Activated naive CD8-positive, alpha-beta T cell treated with anti-CD3 and anti-CD28 coated beads, Interleukin-2, amount 10 ng/mL, durations not matched to agents 7 days and 5 days (primary cell): ENCODE measurements at places on chromosomes 4 and X. TPM values are rescaled to one million over a fixed set of nuclear protein-coding genes. Genes with fewer than 3 reads are reported as not detected.

Gene CT47B1
- not detected for total RNA-seq

Gene RENBP
- 18.1 TPM for total RNA-seq

Gene FOXR2
- total RNA-seq, result not detected

Gene S100P
- not detected for total RNA-seq

Gene SNX12
- 36.8 TPM for total RNA-seq

Gene APLN
- total RNA-seq, result 2.4 TPM

Gene GDPD2
- not detected for total RNA-seq

Gene ASB11
- total RNA-seq, result not detected

Gene CNGA2
- total RNA-seq, result not detected

Gene ARL9
- total RNA-seq, result 0.44 TPM

Gene PHEX
- 0.55 TPM for total RNA-seq

Gene SERTM2
- not detected for total RNA-seq

Gene SYNPO2
- total RNA-seq, result 1.2 TPM

Gene SOX3
- total RNA-seq, result not detected

Gene NEXMIF
- 1.3 TPM for total RNA-seq

Gene CABS1
- total RNA-seq, result not detected

Gene CD38
- 110 TPM for total RNA-seq

Gene EMCN
- total RNA-seq, result not detected

Gene CRMP1
- not detected for total RNA-seq

Gene FAM9B
- total RNA-seq, result not detected

Gene CDKL5
- total RNA-seq, result 2.2 TPM

Gene ART3
- total RNA-seq, result not detected

Gene GRID2
- not detected for total RNA-seq

Gene RTL3
- total RNA-seq, result not detected

Gene CT45A3
- not detected for total RNA-seq
